ENCODE measurements at places on chromosomes 3 and 15. TPM values are rescaled to one million over a fixed set of nuclear protein-coding genes. Genes with fewer than 3 reads are reported as not detected.

The ACOX2 gene
- 0.59 TPM for total RNA-seq

The PLA1A gene
- not detected for total RNA-seq

The SACM1L gene
- 59.2 TPM for total RNA-seq

The CDCP1 gene
- total RNA-seq, result 0.71 TPM

The MCTP2 gene
- 0.44 TPM for total RNA-seq

The TTLL13 gene
- not detected for total RNA-seq

The IGSF11 gene
- 8.2 TPM for total RNA-seq

The GOLGA8A gene
- 85.7 TPM for total RNA-seq

GRCh38 chr3:80655216-80655615 lies 887.4 kb upstream of the ROBO1 start:
- H3K4me3 ChIP-seq, result no peak overlapping the region
- H3K27me3 ChIP-seq, result no peaks in the 10 kb centered on the region
- no peak overlapping the region for H3K27ac ChIP-seq
- H3K36me3 ChIP-seq, result peaks cover 8% of the 10 kb centered on the region
- no peaks in the 10 kb centered on the region for H3K4me1 ChIP-seq
- DNase-seq, result no peak

GRCh38 chr3:150319900-150320299 lies 88.2 kb upstream of the TSC22D2 start:
- H3K4me1 ChIP-seq, result no peaks in the 10 kb centered on the region
- DNase-seq, result no peak
- H3K36me3 ChIP-seq, result no peaks in the 10 kb centered on the region
- H3K4me3 ChIP-seq, result no peak overlapping the region
- H3K27ac ChIP-seq, result no peak overlapping the region
- H3K27me3 ChIP-seq, result peaks cover 1% of the 10 kb centered on the region

- peaks cover 6% of the 10 kb centered on the region for H3K4me1 ChIP-seq
- DNase-seq, result no peak
- peak overlapping the region; percentile 90 for H3K4me3 ChIP-seq
- no peaks in the 10 kb centered on the region for H3K36me3 ChIP-seq
- peaks cover 2% of the 10 kb centered on the region for H3K27me3 ChIP-seq
- no peak overlapping the region for H3K27ac ChIP-seq
Observed at GRCh38 chr3:11717768-11718636, 74.3 kb upstream of the VGLL4 start.

DNA sequence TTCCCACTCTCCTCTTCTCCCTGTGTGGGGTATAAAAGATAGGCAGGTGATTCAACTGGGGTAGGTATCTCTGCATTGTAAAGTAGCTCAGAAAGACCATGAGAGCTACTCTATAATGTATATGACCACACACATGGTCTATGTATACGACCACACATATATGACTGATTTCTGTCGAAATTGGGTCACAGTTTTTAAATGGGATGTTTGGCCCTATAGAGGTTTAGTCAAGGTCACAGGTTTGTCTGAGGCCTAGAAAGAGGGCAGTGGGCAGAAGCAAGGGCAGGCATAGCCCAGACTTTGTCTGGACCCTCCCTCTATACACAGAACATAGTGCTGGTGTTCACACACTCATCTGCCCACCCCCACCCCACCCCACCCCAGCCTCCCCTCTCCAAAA lies 4.4 kb downstream of the LAMP3 start:
- no peak for DNase-seq
- no peak overlapping the region for H3K27ac ChIP-seq
- peaks cover 7% of the 10 kb centered on the region for H3K36me3 ChIP-seq
- peaks cover 8% of the 10 kb centered on the region for H3K27me3 ChIP-seq
- no peaks in the 10 kb centered on the region for H3K4me1 ChIP-seq
- H3K4me3 ChIP-seq, result no peak overlapping the region

- no peaks in the 10 kb centered on the region for H3K27me3 ChIP-seq
- no peaks in the 10 kb centered on the region for H3K36me3 ChIP-seq
- no peaks in the 10 kb centered on the region for H3K4me1 ChIP-seq
- H3K4me3 ChIP-seq, result no peak overlapping the region
Observed at GRCh38 chr15:45341790-45342189, 36.6 kb downstream of the GATM start.

- H3K4me1 ChIP-seq, result no peaks in the 10 kb centered on the region
- DNase-seq, result no peak
- H3K27me3 ChIP-seq, result no peaks in the 10 kb centered on the region
- no peak overlapping the region for H3K27ac ChIP-seq
Observed at GRCh38 chr3:29901097-29901496, 620.2 kb downstream of the RBMS3 start.
